Kidney (tissue), 22 donors: ENCODE measurements at places on chromosomes 2 and 18.

- DNase-seq: peak; percentile 70
These were observed 21.5 kb upstream of the ZNF532 start for GRCh38 chr18:58842978-58843687.

- DNase-seq: no peak
These were observed 34.3 kb upstream of the LGALSL start for GRCh38 chr2:64419596-64420165.

DNA sequence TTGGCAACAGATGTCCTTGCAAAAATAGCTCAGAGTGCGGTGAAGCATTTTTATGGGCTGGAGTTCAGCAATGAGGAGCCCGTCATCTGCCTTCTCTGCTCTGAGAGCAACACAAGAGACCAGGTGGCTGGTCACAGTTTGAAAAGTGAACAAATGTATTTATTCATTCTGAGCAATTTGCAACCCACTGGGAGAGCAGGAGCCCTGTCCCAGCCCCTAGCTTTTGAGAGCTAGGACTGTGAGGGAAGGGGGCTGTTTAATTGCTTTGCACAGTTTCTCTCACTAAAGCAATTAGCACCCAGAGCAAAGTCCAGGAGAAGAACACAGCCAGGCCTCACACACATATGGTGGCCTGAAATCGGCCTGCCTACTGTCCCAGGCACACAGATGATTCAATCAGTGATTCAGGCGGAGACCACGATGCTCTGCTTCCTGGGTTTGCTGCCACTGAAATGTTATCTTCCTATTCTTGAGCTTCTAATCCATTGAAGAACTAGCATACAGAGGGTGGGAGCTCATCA lies 646.1 kb upstream of the ACVR2A start:
- DNase-seq: peak; percentile 12

- DNase-seq: no peak
These were observed 73.8 kb downstream of the RPRM start for GRCh38 chr2:153404792-153405191.

- peak; percentile 70 for DNase-seq
These were observed 705 bp downstream of the EFR3B start for GRCh38 chr2:25042321-25043240.

- no peak for DNase-seq
These were observed 325.3 kb upstream of the HNMT start for GRCh38 chr2:137638932-137639331.

DNA sequence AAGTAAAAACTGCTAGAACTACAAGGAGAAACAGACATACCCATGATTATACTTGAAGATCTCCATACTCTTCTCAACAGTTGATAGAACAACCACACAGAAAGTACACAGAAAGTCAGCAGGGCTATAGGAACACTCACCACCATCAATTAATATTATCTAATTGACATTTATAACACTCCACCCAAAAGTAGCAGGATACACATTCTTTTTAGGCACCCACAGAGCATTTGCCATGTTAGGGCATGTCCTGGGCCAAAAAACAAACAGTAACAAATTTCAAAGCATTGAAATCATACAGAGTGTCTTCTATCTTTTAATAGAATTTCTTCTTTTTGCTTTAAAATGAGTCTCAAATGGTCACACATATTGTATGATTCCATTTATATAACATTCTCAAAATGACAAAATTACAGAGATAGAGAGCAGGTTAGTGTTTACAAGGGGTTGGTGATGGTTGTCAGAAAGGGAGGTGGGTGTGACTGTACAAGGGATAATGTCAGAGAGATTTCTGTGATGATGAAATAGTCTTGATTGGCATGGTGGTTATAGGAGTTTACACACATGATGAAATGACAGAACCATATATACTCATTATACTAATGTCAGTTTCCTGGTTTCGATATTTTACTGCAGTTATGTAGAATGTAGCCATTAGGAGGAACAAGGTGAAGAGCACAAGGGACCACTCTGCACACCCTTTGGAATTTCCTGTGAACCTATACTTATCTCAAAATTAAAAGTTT lies 82.8 kb downstream of the NCK2 start:
- DNase-seq: no peak

DNA sequence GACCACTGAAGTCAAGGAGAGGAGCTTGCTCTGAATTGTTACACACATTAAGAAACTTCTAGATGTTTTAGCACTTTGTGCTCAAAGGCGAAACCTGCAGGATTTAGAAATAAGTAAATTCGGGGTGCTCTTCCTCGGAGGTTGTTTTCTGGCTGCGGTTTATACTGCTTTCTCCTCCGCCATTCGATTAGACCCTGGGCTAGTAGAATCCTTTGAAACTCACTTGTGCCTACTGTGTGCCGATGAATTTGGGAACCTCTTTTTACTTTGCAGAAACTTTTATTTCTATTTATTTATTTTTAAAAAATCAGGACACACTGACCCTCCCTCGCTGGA lies 3.5 kb downstream of the MEIS1 start:
- no peak for DNase-seq

- DNase-seq: no peak
These were observed 51.4 kb downstream of the CCDC141 start for GRCh38 chr2:178998539-178998938.

DNA sequence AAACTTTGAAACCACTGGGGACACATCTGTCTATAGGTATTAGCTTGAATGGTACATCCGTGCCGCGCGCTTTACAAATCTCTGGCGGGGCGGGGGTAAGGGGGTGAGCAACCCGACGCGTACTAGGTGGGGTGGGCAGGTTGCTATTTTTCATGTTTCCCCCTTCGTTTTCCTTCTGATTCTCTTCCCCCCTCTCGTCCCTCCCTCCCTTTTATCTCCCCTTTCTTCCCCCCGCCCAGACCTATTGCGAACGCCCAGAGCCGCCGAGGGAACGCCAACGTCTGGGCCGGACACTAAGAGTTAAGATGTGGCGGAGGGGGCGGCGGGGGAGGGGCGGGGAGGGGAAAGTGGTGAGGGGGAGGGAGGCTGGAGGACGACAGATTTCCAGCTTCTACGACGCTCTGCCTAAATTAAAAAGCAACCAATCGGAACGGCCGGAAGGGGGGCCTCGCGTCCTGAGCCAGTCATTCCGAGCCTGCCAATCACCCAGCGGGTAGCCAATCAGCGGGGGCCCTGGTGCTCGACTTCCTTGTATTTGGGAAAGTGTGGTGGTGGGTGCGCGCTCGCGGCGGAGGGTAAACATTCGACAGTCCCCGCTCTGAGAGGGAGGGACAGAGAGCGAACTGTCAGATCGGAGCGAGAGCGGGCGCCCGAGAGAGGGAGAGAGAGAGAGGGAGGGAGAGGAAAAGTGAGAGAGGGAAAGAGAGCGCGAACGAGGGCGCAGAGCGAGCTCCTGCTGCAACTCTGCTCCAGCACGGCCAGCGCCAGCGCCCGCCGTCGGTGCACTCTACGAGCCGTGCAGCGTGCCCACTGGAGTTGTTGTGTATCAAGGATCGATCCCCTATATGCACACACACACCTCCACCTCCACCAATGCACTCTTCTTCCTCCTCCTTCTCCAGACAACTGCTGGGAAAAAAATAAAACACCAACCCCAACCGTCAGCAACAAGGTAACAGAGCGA lies at the start of gene POU3F3:
POU3F3 (plus strand) TSS at position 582 of the 964 bp plus-strand sequence. CDS start 1,396 bp downstream, outside the sequence.
- DNase-seq: peak; percentile 97

- peak; percentile 29 for DNase-seq
These were observed 1.3 kb downstream of the CEP68 start for GRCh38 chr2:65057391-65058052.

GRCh38 chr2:235643680-235644511 lies 150.1 kb downstream of the AGAP1 start:
- DNase-seq: no peak

GRCh38 chr18:75410611-75411010 lies 16.9 kb downstream of the SMIM21 start:
- no peak for DNase-seq

- DNase-seq: no peak
These were observed 183.5 kb downstream of the PAX3 start for GRCh38 chr2:222115296-222115695.

GRCh38 chr2:9418746-9419145 lies 4.6 kb downstream of the ITGB1BP1 start:
- DNase-seq: no peak

DNA sequence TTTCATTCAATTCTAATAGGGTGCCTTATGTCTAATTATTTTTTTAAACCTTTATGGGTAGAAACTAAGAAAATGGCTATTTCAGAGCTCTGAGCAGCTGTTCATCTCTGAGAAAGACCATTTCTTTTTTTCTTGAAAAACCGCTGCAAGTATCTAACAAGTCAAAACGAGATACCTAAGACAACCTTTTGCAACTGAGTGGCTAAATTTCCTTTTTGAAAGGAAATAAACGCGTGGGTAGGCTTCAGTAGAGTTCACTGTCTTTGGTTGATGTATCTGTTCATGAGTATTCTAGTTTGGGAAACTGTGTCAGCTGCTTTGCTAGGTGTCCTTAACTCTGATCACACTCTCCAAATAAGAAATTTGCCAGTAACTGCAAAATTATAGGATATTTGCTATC lies 104.3 kb upstream of the LINC00305 start:
- DNase-seq: no peak

DNA sequence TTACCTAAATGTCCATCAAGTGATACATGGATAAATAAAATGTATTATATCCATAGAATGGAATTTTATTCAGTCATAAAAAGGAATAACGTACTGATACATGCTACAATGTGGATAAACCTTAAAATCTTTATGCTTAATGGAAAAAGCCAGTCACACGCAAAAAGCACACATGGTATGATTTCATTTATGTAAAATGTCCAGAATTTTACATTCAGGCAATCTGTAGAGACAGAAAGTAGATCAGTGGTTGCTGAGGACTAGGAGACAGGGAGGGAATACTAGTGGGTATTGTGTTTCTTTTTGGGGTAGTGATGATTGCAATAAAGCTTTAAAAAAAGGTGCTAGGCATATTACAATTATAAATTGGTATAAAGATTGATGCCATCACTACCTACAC lies 30.7 kb upstream of the CD302 start:
- DNase-seq: no peak

- DNase-seq: no peak
These were observed 132.2 kb downstream of the ASXL3 start for GRCh38 chr18:33710269-33710668.

GRCh38 chr2:147490401-147491261 lies 354.2 kb upstream of the ACVR2A start:
- DNase-seq: no peak

- DNase-seq: no peak
These were observed 3.7 kb upstream of the CRIM1 start for GRCh38 chr2:36351736-36352349.

GRCh38 chr2:241890524-241891235 lies 21.2 kb downstream of the RTP5 start:
- DNase-seq: no peak

DNA sequence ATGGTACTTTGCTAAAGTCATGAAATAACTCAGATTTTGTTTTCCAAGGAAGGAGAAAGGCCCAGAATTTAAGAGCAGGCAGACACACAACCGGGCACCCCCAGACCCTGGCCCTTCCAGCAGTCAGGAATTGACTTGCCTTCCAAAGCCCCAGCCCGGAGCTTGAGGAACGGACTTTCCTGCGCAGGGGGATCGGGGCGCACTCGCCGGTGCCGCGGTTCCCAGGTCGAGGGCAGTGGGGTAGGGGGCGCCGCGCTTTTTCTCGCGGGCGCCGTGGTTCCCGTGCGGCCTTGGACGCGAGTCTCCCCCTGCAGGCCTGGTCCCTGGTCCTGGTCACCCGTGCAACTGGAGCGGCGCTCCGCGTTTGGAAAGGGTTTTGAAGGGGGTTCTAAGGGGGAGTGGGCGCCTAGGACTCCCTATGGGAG lies 1.2 kb downstream of the ZNF236 start:
- peak; percentile 41 for DNase-seq

- DNase-seq: no peak
These were observed 319.1 kb downstream of the CTNNA2 start for GRCh38 chr2:79831961-79832360.

DNA sequence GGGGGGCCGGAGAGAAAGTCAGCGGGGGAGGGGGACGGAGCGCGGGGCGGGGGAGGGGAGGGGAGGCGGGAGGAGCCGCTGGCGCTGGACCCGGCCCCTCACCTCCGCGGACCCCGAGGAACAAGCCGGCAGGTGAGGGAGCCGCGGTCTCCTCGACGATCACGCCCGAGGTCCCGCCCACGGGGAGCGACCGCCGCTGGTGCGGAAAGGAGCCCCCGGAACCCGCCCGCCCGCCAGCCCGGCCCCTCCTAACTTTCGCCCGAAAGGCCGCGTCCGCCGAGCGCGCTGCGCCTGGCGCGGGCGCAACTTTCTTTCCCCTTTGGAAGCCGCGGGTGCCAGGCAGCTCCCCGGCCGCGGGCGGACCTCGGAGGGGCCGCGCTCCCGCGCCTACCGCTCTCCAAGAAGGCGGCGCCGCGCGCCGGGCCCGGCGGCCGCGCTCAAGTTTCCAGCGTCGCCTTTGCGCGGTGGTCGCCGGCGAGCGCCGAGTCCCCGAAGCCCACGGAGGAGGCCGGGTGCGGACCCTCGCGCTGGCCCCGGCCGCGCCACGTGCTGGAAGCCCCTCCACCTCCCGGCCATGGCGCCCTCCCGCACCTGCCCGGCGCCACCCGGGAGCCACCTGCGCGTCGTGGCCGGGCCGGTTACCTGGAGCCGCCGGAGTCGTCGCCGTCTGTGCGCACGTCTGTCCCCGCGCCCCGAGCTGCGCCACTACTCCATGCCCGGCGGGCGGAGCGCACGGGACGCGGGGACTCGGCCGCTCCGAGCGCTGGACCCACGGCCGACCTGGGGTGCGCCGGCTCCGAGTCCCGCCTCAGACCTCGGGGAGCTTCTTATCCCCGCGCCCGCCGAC lies at the start of gene ALKAL2:
ALKAL2 (minus strand) TSS at position 181 of the 847 bp plus-strand sequence. CDS start 256 bp downstream, outside the sequence.
- DNase-seq: peak; percentile 52

- DNase-seq: no peak
These were observed 137.1 kb downstream of the VWC2L start for GRCh38 chr2:214547931-214548330.

GRCh38 chr2:173874003-173874893 lies 90.9 kb downstream of the SP3 start:
- no peak for DNase-seq
